ENCODE measurements at places on chromosomes 1 and 21. TPM values are rescaled to one million over a fixed set of nuclear protein-coding genes. Genes with fewer than 3 reads are reported as not detected.

- no peak for DNase-seq
- H3K4me3 ChIP-seq: no peak overlapping the region
- no peak overlapping the region for H3K27ac ChIP-seq
These were observed 217.7 kb downstream of the URB2 start for GRCh38 chr1:229843627-229844238.

DNA sequence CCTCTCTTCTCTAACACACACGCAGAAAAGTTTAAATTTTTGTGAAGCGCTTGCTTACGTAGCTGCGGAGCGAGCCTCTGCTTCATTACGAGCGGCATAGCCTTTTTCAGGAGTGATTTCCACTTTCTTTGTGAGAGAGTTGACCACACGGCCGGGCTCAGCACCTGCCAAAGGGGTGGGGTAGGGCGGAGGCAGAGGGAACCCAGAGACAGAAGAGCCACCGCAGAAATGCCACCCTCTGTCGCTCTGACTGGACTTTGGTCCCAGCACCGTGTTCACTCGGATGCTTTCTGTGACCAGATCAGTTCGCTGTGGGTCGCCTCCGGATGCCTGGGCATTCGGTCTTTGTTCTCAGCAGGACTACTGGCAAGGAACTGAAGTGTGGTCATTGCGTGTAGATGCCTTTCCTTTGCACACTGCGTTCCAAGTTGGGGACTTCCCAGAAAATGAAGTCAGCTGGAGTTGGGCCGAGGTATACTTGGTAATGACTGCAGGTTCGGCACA is 883 bp downstream of the CHODL start:
- H3K4me3 ChIP-seq: peak overlapping the region; percentile 39
- H3K27ac ChIP-seq: no peak overlapping the region
- no peaks in the 10 kb centered on the region for H3K4me1 ChIP-seq
- DNase-seq: peak; percentile 0

DNA sequence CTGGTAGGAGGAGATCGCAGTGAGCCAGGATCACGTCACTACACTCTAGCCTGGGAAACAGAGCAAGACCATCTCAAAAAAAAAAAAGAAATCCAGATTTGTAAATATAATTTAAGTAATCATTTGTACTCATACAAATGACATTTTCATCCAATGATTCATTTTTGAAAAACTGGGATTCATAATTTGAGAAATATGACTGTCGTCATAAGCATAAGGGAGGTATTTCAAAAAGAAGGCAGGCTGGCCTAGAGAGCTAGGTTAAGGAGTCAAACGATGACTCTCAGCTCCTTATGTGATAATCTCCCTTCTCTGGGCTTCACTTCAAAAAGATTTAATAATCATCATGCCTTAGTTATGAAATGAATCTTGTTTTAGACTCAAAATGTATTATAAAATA is 2.3 kb downstream of the GART start:
- peaks cover 3% of the 10 kb centered on the region for H3K4me1 ChIP-seq
- no peak overlapping the region for H3K27ac ChIP-seq
- H3K36me3 ChIP-seq: peaks cover 16% of the 10 kb centered on the region
- no peaks in the 10 kb centered on the region for H3K27me3 ChIP-seq

- H3K27ac ChIP-seq: no peak overlapping the region
- H3K36me3 ChIP-seq: no peaks in the 10 kb centered on the region
- H3K27me3 ChIP-seq: peaks cover under 1% of the 10 kb centered on the region
- no peak for DNase-seq
- no peaks in the 10 kb centered on the region for H3K4me1 ChIP-seq
- H3K4me3 ChIP-seq: no peak overlapping the region
These were observed 34.7 kb upstream of the KHDRBS1 start for GRCh38 chr1:31978843-31979400.

DNA sequence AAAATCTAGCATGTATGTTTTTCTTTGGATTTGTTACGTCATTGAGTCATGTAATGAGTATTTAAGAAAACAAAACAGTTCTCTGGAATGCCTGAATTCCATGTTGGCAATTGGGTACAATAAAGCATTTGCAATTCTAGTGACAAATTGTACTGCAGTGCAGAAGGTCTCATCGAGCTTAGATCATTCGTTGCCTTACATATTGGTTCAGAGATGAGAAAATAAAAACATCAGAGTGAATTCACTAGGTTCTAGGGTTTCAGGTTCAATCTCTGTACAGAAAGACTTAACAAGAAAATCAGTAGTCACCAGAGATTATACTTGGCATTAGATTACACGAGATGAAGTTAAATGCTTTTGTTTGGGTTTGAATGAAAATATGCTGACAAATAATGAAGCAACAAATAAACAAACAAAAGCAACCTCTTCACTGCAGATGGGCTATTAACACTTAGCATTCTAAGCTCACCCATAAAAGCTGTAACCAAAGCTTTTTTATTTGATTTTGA is 124.7 kb downstream of the RYR2 start:
- no peaks in the 10 kb centered on the region for H3K36me3 ChIP-seq
- no peaks in the 10 kb centered on the region for H3K4me1 ChIP-seq
- DNase-seq: no peak
- H3K27me3 ChIP-seq: no peaks in the 10 kb centered on the region
- no peak overlapping the region for H3K27ac ChIP-seq

DNA sequence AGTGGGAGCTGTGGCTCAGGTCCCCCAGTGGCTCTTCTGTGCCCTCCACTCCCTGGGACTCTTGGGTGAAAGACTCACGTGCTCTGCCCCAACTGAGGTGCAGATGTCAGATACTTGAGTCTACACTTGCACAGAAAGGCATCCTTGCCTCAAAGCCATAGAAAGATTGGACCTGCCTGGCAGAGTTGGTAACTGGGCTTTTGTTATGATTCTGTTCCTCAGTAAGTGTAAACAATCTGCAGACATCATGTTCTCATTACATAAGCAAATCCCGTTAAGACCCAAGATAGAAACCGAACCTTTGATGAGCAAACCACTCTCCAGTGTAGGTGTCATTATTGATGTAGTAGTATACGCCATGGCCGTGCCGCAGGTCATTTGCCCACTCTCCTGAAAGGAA is 10.0 kb downstream of the RSPH1 start:
- no peaks in the 10 kb centered on the region for H3K4me1 ChIP-seq
- H3K27ac ChIP-seq: no peak overlapping the region
- no peak for DNase-seq

DNA sequence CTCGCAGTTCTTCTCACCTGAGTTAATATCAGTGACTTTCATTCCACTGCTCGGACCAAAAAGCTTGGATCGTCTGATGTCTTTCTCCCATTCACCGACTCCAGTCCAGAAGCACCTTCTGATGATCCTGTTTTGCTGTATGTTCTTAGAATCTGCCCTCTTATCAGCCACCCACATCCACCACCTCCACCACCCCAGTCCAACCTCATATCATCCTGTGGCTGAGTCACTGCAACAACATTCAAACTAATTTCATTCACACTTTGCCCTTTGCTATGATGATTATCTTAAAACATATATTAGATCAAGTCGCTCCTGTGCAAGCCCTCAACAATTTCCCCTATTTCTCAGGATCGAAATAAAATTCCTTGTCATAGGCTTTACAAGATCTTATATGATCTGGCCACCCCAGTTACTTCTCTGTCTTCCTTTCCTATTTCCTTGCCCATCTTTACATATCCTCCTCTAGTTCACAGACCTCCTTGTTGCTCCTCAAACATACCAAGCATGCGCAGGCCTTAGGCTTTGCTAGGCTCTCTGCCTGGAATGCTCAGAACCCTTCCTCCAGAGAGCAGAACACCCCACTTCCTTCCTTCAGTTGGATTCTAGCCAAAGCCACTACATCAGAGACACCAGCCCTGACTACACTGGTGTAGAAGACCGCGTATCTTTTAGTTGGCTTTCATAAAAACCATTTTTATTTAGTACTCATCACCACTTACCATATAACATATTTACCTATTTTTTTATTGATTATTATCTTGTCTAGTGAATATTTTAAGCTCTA is 335.7 kb upstream of the GREM2 start:
- H3K36me3 ChIP-seq: no peaks in the 10 kb centered on the region
- no peaks in the 10 kb centered on the region for H3K4me1 ChIP-seq
- no peaks in the 10 kb centered on the region for H3K27me3 ChIP-seq
- DNase-seq: no peak

GRCh38 chr1:206143537-206144172 is 26.5 kb upstream of the AVPR1B start:
- H3K4me3 ChIP-seq: no peak overlapping the region
- H3K36me3 ChIP-seq: no peaks in the 10 kb centered on the region
- DNase-seq: no peak
- no peak overlapping the region for H3K27ac ChIP-seq
- peaks cover 48% of the 10 kb centered on the region for H3K27me3 ChIP-seq

DNA sequence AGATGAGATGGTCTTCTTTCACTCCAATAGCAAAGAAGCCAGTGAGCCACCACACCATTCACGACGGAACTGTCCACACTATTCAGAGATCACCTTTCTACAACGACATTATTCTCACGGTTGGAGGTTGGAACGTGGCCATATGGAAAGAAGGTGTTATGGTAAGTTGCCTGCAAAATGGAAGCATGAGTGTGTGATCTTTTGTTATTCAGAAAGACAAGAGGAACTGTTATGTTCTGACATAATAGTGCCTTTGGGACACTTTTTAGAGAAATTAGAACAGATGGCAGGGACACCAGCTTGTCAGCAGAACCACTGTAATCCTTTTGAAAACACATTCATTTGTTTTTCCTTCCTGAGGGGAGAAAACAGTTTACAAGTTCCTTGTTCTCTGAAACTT is 75.8 kb upstream of the MCOLN3 start:
- H3K27me3 ChIP-seq: no peaks in the 10 kb centered on the region
- no peaks in the 10 kb centered on the region for H3K4me1 ChIP-seq
- no peak overlapping the region for H3K4me3 ChIP-seq
- no peak overlapping the region for H3K27ac ChIP-seq
- no peak for DNase-seq

GRCh38 chr1:170732252-170732588 is 68.3 kb downstream of the PRRX1 start:
- no peak overlapping the region for H3K27ac ChIP-seq
- peaks cover 30% of the 10 kb centered on the region for H3K36me3 ChIP-seq
- peak; percentile 20 for DNase-seq
- peaks cover 9% of the 10 kb centered on the region for H3K4me1 ChIP-seq

LORICRIN gene
- not detected for total RNA-seq

RGSL1 gene
- not detected for total RNA-seq

NCF2 gene
- total RNA-seq: 4.3 TPM

RAB3B gene
- 49.2 TPM for total RNA-seq

PLA2G2C gene
- total RNA-seq: not detected
